ENCODE measurements at places on chromosomes 16 and 17. TPM values are rescaled to one million over a fixed set of nuclear protein-coding genes. Genes with fewer than 3 reads are reported as not detected.

DNA sequence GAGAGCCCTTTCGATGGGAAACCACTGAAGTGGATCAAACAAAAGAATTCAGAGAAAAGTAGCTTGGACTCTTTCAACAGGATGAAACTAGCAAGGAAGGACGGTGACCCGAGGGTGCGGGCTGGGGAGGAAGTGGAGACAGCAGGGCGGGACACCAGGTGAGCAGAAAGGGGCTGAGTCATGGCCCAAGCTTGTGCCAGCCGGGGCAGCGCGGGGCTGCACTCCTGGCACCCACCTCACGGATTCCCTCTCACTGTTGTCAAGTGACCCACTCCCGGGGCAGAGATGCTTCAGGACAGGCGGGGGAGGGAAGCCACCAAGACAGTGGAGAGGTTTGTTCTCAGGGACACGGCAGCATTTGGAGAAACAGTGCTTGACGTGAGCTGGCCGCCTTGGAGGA, 10.7 kb upstream of the RNF222 start:
- no peak for DNase-seq
- no peak overlapping the region for H3K27ac ChIP-seq
- no peaks in the 10 kb centered on the region for H3K4me1 ChIP-seq
- no peak overlapping the region for H3K4me3 ChIP-seq
- H3K27me3 ChIP-seq = peaks cover 23% of the 10 kb centered on the region
- H3K36me3 ChIP-seq = no peaks in the 10 kb centered on the region

GRCh38 chr16:1688807-1689560, 10.9 kb downstream of the JPT2 start:
- no peaks in the 10 kb centered on the region for H3K4me1 ChIP-seq
- peaks cover 7% of the 10 kb centered on the region for H3K36me3 ChIP-seq
- no peak overlapping the region for H3K4me3 ChIP-seq
- DNase-seq = peak; percentile 23
- no peak overlapping the region for H3K27ac ChIP-seq

GRCh38 chr16:58197314-58198012, 443 bp downstream of the CSNK2A2 start:
- H3K4me1 ChIP-seq = peaks cover 43% of the 10 kb centered on the region
- peak; percentile 80 for DNase-seq
- H3K27ac ChIP-seq = peak overlapping the region; percentile 58
- no peaks in the 10 kb centered on the region for H3K27me3 ChIP-seq
- peaks cover 40% of the 10 kb centered on the region for H3K36me3 ChIP-seq
- peak overlapping the region; percentile 71 for H3K4me3 ChIP-seq

The PERCC1 gene
- total RNA-seq = not detected

The WNK4 gene
- total RNA-seq = not detected

The HSF4 gene
- 16.9 TPM for total RNA-seq

GRCh38 chr17:6823011-6823442, 8.5 kb downstream of the TEKT1 start:
- H3K36me3 ChIP-seq = no peaks in the 10 kb centered on the region
- no peak for DNase-seq
- no peak overlapping the region for H3K27ac ChIP-seq
- no peaks in the 10 kb centered on the region for H3K4me1 ChIP-seq
- peaks cover 2% of the 10 kb centered on the region for H3K27me3 ChIP-seq

The GJC1 gene
- total RNA-seq = 1.8 TPM

DNA sequence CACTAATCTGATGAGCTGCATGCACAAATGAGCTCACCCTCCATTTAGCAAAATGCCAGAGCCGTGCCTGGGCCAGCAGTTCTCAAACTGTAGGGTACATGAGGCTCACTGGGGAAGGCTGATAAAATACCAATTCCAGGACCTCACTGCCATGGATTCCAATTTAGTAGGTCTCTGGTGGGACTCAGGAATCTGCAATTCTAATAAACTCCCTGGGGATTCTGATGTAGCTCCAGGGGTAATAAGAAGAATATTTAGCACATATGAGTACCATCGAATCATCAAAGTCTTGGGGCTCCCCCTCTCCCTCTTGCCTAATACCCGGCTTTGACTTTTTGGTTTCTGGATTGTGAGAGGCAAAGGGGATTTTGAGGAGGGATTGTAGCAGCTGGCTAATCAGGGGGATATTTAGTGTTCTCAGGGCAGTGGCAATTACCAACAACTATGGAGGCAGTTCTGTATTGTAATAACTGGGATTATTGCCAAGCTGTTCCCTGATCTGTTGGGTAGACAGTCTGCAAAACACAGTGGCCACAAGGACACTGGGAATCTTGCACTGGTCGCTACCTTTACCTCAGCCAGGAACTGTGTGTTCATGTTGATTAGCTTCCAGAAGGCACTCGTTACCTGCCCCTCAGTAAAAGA, 140.4 kb downstream of the SHISA9 start:
- H3K27ac ChIP-seq = no peak overlapping the region
- no peak overlapping the region for H3K4me3 ChIP-seq
- no peaks in the 10 kb centered on the region for H3K4me1 ChIP-seq
- DNase-seq = no peak

The GDPD1 gene
- total RNA-seq = 2.0 TPM

DNA sequence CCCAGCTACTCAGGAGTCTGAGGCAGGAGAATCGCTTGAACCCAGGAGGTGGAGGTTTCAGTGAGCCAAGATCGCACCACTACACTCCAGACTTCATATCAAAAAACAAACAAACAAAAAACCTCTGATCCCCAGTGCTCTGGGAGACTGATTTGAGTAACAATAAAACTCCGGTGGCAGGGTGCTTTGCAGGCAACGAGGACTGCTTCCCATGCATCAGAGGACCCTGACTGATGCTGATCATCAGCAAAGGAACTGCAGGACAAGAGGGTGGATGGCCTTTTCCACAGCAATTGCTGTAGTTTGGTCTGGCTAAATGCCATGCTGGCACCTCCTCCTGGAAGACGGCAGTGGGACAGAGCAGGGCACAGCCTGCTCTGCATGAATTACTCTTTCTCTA, 6.4 kb upstream of the SLC39A11 start:
- no peaks in the 10 kb centered on the region for H3K27me3 ChIP-seq
- DNase-seq = no peak
- H3K27ac ChIP-seq = no peak overlapping the region
- no peak overlapping the region for H3K4me3 ChIP-seq

DNA sequence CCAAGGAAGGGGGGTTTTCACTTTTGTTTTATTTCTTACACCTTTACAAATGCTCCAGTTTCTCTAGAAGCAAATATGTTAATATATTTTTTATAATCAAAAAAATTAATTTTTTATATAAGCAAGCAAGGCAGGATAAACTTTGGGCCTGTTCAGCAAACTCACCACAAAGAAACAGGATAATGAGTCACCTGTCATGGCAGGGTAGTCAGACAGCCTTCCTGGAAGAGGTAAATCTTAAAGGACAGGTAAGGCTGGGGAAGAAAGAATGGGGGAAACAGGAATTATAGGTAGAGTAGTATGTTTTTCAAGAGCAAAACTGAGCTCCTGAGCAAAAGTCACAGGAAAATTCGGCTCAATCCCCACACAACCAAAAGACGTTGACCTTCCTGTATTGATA, 186.3 kb upstream of the SOX9 start:
- H3K4me3 ChIP-seq = no peak overlapping the region
- H3K4me1 ChIP-seq = no peaks in the 10 kb centered on the region
- no peak for DNase-seq

GRCh38 chr16:12459391-12460063, 344.2 kb downstream of the CPPED1 start:
- H3K36me3 ChIP-seq = no peaks in the 10 kb centered on the region
- H3K4me1 ChIP-seq = peaks cover 27% of the 10 kb centered on the region
- H3K4me3 ChIP-seq = no peak overlapping the region
- H3K27me3 ChIP-seq = no peaks in the 10 kb centered on the region
- DNase-seq = peak; percentile 83

The CCL4 gene
- 33.8 TPM for total RNA-seq

The NGFR gene
- total RNA-seq = 24.1 TPM
